ENCODE measurements at places on chromosomes 4 and X.

DNA sequence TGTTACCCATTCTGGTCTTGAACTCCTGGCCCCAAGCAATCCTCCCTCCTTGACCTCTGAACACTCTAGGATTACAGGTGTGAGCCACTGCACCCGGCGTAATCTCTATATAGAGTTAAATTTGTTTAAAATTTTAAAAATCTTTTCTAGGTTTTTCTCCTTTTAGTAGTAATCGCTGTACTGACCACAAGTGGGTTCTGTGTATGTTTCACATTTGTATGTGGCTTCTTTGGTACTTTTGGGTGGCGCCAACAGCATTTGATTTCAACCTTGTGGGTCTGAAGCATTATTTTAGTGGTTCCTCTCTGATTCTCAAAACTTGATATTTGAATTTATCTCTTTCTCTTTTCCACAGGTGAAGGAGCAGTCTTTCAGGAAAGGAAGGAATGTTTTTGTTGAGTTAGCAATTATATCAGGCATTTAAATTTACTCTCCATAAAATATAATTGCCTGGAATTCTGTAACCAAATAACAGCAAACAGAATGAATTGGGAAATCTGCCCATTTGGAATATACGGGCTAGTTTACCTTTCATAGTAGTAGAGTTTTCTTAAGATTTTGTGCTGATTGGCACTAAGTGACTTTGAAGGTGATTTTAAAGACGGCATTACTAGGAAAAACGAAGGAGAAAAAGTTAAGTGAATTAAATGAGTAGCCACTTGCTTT lies 29.5 kb downstream of the ARHGAP10 start:
- DNase-seq = no peak

GRCh38 chr4:101850698-101851097 lies 60.2 kb downstream of the BANK1 start:
- DNase-seq = no peak

- no peak for DNase-seq
Observed at GRCh38 chr4:106444557-106444956, 76.0 kb upstream of the GIMD1 start.

DNA sequence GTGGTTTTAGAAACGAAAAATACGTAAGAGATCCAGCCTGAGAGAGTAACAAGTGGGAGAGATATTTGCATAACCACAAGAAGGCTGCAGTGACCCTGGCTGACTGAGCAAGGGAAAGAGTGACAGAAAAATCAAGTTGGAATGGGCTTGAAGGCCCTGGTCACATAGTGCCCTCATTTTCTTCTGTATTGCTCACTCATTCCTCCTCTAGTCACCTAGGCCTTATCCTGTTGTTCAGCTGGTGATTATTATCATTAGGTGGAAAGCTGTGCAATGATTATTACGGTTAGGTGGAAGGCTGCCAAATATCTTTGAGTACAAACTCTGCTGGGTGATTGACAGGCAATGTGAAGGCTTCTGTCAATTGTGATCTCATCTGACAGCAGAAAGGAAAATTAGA lies 2384.1 kb downstream of the PCDH7 start:
- DNase-seq = no peak

DNA sequence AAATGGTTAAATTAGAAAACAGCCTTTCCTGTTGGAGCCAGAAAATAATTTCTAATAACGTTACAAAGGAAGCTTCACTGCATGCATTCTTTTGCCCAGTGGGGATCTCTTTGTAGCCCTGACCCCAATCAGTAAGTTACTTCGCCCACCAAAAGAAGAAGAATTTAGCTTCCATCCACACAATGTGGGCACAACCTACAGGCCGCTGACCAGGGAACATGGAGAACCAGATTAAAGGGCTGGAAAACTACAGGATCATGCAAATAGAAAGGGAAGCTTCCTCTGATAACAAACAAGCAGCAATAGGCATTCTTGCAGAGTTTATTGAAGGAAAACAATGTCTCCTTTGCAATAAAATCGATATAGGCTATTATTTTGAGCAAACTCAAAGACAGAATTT lies 21.3 kb upstream of the TSPAN5 start:
- no peak for DNase-seq

DNA sequence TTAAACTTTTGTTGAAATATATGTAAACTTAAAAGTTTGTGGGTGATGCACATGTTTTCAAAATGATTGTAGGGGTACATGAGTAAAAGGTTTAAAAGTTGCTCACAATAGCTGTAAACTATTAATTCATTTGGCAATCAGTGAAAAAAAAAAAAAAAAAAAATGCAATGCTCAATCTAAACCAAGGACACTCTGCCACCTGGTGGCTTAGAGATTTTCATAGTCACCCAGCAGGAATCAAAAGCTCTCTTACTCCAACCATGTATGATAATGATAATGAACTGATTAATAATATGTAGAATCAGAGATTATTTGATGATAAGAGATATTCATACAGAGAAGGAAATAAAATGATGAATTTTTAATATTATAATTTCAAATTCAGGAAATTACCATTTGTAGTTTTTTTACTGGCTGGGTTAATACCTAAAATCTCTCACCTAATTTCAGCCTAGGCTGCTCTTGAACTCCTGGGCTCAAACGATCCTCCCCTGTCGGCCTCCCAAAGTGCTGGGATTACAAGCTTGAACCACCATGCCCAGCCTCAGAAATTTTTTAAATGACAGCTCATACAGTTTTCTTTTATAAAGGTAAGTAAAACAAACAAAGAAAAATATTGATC lies 46.9 kb upstream of the SLC25A4 start:
- DNase-seq = peak; percentile 7

GRCh38 chr4:110124711-110125110 lies 73.7 kb downstream of the ELOVL6 start:
- no peak for DNase-seq

DNA sequence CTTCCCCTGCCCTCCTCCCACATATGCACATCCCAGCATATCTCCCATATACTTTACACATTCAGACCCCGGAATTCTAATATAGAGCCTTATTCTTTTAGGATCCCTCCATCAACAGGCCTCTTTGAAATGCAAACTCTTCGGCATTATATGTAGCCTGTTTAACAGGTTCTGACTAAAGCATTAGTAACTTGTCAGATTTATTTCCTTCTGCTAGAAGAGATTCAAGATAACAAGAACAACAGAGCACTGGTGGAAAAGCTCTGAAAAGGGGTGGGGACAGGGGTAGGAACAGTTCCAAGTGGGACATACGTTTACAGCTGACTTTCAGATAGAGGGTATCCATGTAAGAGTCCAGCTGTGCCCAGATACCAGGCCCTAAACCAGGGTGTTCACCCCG lies 31.7 kb upstream of the PRPS1 start:
- no peak for DNase-seq

- DNase-seq = no peak
Observed at GRCh38 chr4:29704059-29704458, 1016.1 kb upstream of the PCDH7 start.

GRCh38 chr4:107151173-107151572 lies 115.1 kb upstream of the DKK2 start:
- no peak for DNase-seq

DNA sequence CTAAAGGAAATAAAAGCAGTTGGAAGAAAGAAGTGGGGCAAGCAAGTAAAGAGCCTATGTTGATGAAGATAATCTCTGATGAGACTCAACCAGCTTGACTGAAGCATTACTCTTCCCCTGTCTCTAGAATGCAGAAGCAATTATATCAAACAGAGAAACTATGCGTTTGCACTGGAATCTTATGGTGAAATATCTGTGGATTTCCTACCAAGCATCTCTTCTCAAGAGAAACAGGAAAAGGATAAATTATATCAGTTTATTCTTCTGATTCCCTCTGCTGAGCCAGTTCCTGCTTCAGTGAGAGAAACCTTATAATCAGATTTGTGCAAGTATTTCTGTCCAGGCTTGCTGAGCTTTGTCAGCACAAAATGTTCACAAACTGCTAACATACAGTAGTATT lies 316.7 kb upstream of the SLC7A11 start:
- no peak for DNase-seq

- DNase-seq = no peak
Observed at GRCh38 chr4:132827522-132827921, 321.6 kb upstream of the PCDH10 start.

DNA sequence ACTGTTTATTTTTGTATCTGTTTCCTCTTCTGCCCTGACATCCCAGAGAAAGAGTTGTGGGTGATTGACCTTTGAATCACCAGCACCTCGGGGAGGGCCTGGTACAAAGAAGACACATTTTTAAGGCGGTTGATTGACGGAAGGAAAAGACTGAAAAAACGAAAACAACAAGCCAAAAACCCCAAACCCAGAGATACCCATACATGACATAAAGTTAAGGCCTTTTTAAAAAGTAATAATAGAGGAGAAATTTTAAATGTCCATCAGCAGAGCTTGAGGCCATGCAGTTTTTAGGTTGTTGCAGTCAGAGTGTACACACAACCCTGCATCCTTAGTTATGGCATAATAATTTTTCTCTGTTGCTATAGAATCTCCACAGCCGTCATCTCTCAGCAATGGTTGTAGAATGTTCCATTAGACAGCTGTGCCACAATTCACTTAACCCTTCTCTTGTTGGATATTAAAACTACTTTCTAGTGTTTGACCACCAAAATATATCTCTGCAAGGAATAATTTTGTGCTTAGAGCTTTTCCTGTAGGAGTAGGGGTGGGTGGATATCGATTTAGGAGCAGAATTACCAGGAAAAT lies 110.2 kb downstream of the GNL3L start:
- no peak for DNase-seq

- DNase-seq = no peak
Observed at GRCh38 chr4:173001571-173001970, 167.0 kb upstream of the GALNT7 start.

- DNase-seq = no peak
Observed at GRCh38 chr4:41844327-41844726, 90.9 kb upstream of the TMEM33 start.

DNA sequence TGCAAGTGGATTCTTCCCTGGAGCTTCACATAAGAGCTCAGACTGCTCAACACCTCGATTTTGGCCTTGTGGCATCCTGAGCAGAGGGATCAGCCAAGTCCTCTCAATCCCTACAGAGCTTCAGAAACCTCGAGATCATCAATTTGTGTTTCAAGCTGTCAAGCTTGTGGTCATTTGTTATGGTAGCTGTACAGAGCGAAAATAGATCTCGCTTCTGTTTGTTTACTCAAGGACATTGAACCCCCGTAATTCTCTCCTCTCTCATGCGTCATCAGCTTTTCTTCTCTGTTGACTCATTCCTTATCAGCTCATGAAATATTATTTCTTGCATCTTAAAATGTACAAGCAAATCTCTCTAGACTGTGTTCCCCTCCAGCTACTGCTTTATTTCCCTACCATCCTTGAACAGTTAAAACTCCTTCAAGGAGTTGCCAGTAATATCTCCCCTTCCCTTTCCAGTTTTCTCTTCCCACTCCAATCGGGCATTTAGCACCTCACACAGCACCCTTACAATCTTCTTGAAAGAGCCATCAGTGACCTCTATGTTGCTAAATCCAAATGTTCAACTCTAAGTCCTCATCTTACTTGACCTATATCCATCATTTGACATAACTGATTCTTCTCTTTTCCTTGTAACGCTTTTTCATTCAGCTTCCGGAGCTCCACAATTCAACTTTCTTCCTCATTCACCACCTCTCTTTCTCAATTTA lies 106.2 kb upstream of the FAT1 start:
- no peak for DNase-seq

DNA sequence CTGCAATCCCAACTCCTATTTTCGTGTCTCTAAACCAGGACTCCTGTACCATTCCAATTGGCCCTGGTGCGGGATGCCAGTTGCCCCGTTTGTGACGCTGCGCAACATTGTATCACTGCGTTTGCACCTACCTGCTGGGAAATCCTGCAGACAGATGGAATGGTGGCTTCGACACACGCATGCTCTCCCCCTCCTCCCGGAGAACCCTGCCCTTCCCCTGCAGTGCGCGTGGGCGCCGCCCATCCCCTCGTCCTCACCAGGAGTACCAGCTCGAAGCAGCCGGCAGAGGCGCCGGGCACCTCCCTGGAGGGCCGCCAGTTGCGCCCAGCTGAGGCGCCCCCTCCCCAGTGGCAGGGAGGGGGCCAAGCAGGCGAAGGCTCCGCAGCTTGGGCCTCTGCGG lies 1.4 kb downstream of the DGKK start:
- DNase-seq = no peak

DNA sequence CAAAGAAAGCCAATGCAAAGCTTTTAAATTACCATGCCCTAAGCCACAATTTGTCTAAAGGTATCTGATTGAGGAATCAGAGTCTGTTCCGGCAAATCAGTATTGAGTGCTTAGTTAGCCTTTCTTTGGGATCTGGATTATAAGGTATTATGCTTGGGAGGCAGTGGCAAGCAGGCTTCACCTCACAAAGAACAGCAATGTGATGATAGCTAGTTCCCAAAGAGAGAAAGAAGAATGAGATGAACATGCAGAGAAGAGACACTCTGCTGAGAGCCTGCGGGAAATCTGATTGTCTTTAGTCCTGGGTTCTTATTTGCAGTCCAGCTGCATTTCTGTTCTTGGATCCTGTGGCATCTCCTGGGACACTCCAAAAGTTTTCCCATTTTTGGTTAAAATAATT lies 35.2 kb downstream of the WDFY3 start:
- no peak for DNase-seq

DNA sequence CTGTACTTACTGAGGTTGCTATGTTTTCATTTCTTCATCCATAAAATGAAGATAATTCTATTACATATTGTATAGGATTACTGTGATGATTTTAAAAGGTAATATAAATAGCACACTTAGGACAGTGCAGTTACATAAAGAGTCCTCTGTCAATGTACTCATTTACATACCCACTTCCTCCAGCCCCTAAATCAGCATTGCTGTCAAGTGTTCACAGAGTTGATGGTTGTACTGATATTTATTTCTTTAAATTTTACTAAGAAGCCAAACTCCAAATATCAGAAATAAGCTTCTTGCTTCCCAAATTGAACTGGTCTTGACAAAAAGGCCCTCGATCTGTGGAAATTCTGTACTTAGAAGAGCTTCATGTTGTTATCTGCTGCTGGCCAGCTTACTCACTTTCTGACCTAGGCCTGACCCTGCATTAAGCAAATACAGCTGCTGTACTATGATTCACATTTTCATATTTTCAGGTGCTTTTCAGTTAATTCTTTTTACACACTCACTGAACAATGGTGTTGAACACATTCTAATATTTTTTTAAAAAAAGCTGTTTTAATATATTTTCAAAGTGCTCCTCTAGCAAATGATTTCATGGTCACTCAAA lies 259.6 kb downstream of the UNC5C start:
- no peak for DNase-seq

All from midbrain (tissue), 1 donor.